Stimulated activated CD4-positive, alpha-beta T cell treated with anti-CD3 and anti-CD28 coated beads, Interleukin-15, amount 100 ng/mL, for 24 hours (primary cell): ENCODE measurements at places on chromosomes 11 and 22.
A peak's percentile ranks its signal among the peaks of the same experiment; 100 is the strongest.

- no peak for DNase-seq
Observed at GRCh38 chr22:44540756-44541670, 43.0 kb upstream of the RTL6 start.

- DNase-seq = no peak
Observed at GRCh38 chr11:19772480-19772879, 59.8 kb downstream of the NAV2 start.

- no peak for DNase-seq
Observed at GRCh38 chr11:100727410-100727809, 40.3 kb downstream of the ARHGAP42 start.

DNA sequence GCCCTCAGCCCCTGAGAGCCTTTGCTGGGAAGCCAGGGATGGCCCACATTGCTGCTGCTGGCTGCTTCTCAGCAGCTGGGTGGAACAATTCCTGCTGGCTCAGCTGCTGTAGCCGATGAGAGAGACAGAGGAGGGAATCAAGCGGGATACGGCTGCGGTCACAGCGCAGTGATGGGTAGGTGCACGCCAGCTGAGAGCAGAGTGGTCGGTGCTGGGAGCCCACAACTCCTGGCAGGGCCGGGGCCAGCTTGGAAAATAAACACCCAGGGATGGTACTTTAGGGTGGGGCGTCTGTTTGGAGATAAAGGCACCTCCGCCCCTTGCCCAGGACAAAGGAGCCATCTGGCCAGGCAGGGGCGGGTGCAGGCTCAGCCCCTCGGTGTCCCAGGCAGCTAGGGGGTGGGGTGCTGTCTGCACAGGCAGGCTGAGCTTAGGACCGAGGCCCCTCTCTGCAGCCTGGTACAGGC is 480.5 kb downstream of the MIAT start:
- DNase-seq = no peak

- DNase-seq = no peak
Observed at GRCh38 chr11:33109294-33109895, 51.9 kb downstream of the CSTF3 start.

- DNase-seq = no peak
Observed at GRCh38 chr22:49550141-49550430, 277.6 kb downstream of the BRD1 start.

DNA sequence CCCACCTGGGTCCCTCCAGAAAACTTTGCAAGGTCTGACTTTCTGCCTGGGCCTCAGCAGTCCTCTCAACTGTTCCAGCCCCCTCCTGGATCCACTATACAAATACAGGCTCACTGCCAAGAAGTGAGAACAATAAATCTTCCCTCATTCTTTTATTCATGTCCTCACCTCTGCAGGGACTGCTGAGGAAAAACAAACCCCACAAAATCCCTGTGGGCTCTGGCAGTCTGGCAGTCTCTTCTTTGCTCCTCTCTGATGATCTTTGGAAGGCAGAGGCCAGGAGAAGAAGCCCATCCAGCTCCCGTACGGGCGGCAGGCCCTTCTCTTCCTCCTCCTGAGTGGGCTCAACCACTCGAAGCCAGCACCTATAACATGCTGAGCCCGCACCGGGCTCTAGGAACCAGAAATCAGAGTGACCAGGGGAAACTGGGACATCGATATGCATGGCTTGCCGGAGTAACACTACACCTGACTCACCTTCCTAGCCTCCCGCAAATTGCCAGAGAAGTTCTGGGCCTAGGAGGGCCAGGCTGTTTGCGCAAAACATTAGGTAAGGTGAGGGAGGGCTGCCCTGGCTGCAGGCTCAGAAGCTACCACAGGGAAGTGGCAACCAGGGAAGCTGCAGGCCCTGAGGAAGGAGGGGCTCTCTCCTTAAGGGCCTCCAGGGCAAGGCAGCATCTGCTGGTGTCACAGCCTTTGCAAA is 24.2 kb downstream of the TMPRSS5 start:
- DNase-seq = no peak

- no peak for DNase-seq
Observed at GRCh38 chr11:72483412-72484186, 49.3 kb upstream of the CLPB start.

DNA sequence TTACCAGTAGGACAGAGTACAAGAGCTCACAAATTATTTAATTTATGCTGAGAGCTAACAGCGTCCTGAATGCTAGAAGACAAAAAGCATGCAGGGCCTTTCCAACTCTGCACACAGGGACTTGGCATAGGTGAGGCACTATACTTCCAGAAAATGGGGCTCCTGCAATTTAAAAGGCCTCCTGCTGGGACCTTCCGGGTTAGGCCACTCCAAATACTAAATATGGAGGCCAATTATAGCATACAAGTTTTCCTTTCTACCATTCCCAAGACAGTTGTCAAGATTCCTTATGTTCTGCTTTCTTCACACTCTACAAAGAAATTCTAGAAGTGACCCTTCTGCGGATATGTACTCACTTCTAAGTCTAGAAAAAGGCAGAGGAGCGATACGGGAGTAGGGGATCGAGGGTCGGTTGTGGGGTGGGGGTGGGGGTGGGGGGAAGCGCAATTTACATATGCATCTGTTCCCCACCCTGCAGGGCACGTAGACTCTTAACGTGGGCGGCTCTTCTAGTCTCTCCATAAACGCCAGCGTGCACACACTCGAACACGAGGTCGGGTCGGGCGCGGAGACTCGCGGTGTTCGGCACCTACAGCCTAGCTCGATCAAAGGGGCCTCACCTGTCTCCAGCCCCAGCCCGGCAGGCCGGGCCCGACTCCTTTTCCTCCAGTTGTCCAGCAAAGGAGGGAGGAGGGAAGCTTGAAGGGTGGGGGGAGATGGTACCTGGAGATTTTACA is 728 bp downstream of the DCUN1D5 start:
- DNase-seq = peak; percentile 65

- no peak for DNase-seq
Observed at GRCh38 chr11:113579292-113579940, 104.2 kb upstream of the DRD2 start.
